Ovary (tissue), 10 donors: ENCODE measurements at places on chromosomes 2 and 18.

DNA sequence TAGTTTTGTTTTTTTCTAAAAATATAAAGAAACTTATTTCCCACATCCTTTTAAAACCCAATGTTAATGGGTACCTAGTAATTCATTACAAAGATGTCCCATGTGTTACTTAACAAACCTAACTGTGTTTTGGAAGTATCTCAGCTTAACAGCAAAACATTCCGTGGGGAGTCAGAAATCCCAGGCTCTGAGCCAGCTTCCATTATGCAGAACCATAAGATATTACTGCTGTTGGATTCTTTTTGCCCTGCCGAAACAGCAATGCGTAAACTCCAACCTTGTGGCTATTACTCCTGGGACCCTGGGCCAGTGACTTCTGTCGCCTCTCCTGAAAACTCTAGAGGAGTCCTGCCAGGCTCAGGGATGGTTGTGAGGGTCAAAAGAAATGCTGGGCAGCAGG, 174.1 kb downstream of the UXS1 start:
- no peaks in the 10 kb centered on the region for H3K27me3 ChIP-seq
- H3K4me1 ChIP-seq: peaks cover 13% of the 10 kb centered on the region
- DNase-seq: no peak

- H3K36me3 ChIP-seq: no peaks in the 10 kb centered on the region
- no peak overlapping the region for H3K4me3 ChIP-seq
- H3K4me1 ChIP-seq: peaks cover 4% of the 10 kb centered on the region
- peak; percentile 64 for DNase-seq
- peak overlapping the region; percentile 55 for H3K27ac ChIP-seq
- H3K27me3 ChIP-seq: no peaks in the 10 kb centered on the region
These were observed 90.9 kb downstream of the RNF144A start for GRCh38 chr2:7007846-7008741.

DNA sequence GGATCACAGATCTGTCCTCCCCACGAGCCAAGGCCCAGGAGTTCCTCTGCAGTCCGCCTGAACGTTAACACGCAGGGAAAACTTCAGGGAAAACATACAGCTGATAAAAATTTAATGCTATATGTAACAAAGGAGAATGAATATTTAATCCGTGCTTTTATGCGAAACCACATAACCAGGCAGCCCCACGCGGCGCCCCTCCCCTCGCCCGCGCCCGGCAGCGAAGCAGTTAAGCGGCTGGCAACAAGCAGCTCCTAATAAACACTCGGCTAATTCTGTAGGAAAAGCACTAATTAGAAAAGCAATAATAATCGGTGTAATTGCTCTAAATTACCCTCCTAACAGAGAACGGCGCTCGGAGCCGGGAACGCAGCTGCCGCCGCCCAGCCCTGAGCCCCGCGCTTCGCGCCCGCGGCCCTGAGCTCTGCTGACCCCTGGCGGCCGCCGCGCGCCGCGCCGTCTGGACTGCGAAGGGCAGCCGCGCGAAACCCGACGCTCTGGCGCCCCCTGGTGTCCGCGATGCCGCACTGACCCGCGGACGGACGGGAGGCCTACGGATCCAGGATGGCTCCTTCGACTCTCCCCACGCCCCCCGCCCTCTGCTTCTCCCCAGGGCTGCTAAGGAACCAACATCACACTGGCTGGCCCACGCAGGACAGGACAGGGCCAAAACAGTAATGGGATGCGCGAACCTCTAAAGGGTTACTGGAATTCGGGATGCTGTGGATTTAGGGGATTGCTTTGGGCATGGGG, 181.4 kb downstream of the SMAD2 start:
- no peaks in the 10 kb centered on the region for H3K27me3 ChIP-seq
- H3K27ac ChIP-seq: no peak overlapping the region
- H3K4me3 ChIP-seq: peak overlapping the region; percentile 39
- H3K4me1 ChIP-seq: no peaks in the 10 kb centered on the region
- H3K36me3 ChIP-seq: no peaks in the 10 kb centered on the region

GRCh38 chr2:136363900-136364299, 246.0 kb upstream of the CXCR4 start:
- no peaks in the 10 kb centered on the region for H3K36me3 ChIP-seq
- H3K4me3 ChIP-seq: no peak overlapping the region
- no peaks in the 10 kb centered on the region for H3K4me1 ChIP-seq
- no peaks in the 10 kb centered on the region for H3K27me3 ChIP-seq
- no peak overlapping the region for H3K27ac ChIP-seq
